ENCODE measurements at places on chromosomes 12 and 14. TPM values are rescaled to one million over a fixed set of nuclear protein-coding genes. Genes with fewer than 3 reads are reported as not detected.

HSPB8 gene
- 15.3 TPM for polyA plus RNA-seq

ACRBP gene
- polyA plus RNA-seq, result not detected

SLC10A1 gene
- not detected for polyA plus RNA-seq

RDH16 gene
- polyA plus RNA-seq, result not detected

GOLT1B gene
- polyA plus RNA-seq, result 105 TPM

TESPA1 gene
- not detected for polyA plus RNA-seq

FGF6 gene
- not detected for polyA plus RNA-seq

KLHL33 gene
- 0.05 TPM for polyA plus RNA-seq

NOXRED1 gene
- polyA plus RNA-seq, result 0.31 TPM

SSTR1 gene
- 26.7 TPM for polyA plus RNA-seq

GMFB gene
- polyA plus RNA-seq, result 74.9 TPM

DNA sequence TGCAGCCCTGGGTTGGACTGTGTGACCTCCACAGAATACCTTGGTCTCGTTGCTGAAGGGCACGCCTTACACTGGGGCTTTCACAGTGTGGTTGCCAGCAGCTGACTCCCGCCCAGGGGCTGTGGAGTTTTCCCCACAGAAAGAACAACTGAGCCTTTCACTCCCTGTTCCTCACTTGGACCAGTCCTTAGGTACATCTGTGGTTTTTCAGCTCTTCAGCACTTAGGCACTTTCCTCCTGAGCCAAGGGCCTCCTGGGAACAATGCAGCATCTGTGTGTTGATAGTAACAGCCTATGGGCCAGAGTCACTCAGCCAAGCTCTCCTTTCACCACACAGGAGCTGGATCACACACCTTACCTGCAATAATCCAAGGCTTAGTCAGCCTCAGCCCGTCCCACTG lies 25.0 kb downstream of the ERP27 start:
- DNase-seq, result no peak

- DNase-seq, result peak; percentile 23
Observed at GRCh38 chr12:49923880-49924556, 20.3 kb upstream of the FAIM2 start.

GRCh38 chr12:95412482-95413311 lies 61.3 kb upstream of the METAP2 start:
- DNase-seq, result peak; percentile 98

DNA sequence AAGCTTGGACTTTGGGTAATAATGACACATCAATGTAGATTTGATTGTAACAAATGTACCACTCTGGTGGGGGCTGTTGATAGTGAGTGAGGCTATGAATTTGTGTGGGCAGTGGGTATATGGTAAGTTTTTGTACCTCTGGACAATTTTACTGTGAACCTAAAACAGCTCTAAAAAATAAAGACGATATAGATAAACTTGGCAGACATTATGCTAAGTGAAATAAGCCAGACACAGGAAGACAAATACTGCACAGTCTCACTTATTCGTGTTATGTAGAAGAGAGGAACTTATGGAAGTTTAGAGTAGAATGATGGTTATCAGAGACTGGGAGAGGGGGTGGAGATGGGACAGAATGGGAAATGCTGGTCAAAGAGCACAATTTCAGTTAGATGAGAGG lies 8.7 kb downstream of the KRT6C start:
- DNase-seq, result no peak

DNA sequence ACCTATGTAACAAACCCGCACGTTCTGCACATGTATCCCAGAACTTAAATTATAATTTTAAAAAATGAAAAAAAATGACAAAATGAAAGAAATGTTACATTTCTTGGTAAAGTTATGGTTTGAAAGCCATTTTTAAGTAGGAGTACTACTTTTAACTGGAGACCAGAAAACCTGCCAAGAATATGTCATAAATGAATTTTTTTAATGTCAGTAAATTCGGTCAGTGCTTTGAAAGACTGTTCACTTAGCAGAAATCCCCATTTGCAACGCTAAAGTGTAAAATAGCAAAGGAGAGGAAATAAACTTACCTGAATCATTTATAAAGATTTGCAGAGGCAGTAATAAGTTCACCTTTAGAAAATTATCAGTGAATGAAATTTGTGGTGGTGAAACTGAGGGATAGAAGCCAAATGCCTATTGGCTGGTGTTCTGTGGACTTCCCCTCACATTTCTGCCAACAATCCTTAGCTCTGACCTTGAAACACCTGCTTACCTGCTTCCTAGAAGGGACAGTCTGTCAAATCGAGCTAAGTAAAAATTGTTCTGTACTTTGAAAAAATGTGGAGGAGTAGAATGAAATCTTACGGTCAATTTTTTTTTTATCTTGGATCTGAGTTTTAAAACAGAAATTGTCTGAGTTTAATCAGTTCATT lies 714.2 kb downstream of the SLC6A15 start:
- DNase-seq, result no peak

- DNase-seq, result peak; percentile 82
Observed at GRCh38 chr12:55729819-55730818, 1.3 kb upstream of the CD63 start.

DNA sequence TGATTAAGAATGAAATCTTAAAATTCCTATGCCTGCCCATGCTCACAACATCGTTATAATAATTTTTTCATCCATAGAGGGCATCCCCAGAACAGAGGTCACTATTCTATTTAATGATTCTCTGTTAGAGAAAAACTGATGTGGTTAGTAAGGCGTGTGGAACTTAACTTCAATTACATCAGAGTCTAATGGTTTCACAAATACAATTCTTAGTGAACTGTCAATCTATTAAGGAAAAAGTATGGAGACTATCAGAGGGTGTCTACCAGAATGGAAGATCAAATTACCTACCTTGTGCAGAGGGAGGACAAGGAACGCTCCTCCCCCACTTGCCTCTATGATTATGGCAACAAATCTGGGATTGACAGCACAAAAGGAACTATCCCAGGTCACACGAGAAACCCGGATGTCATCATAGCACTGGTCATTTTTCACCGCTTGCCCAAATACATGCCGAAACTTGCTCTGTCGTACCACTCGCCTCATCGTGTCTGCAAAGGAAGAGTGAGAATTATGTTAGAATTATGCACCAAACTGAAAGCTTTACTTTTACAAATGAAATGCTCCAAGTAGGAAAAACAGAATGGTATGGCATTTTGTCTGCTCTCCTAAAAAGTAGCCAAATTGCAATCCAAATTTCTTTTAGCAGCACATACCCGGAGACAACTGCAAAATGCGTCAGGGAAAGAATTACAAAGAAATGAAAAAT lies 30.3 kb downstream of the CORO1C start:
- DNase-seq, result peak; percentile 44

- DNase-seq, result no peak
Observed at GRCh38 chr12:126425264-126425663, 1360.0 kb downstream of the AACS start.

GRCh38 chr12:5305425-5305824 lies 126.5 kb upstream of the NTF3 start:
- no peak for DNase-seq

- DNase-seq, result no peak
Observed at GRCh38 chr12:52249511-52250047, 16.5 kb downstream of the KRT7 start.

DNA sequence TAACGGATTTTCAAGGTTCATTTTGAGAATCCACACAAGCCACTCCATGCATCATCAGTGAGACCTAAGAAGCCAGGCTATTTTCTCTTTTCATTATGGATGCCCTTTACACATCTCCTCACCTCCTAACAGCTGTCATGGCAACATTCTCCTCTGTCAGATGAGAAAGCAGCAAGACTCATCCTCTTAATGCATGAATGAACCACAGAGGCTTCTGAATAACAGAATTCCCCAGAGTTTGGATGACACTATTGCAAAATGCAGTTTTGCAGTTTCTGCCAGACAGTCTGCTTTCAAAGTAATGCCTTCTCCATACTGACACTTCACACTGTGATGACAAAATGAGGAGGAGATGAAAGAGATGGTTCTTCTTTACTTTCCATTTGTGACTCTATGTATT lies 286.7 kb upstream of the GRIP1 start:
- DNase-seq, result no peak

- DNase-seq, result peak; percentile 53
Observed at GRCh38 chr12:124388038-124388671, 93.3 kb downstream of the RFLNA start.

DNA sequence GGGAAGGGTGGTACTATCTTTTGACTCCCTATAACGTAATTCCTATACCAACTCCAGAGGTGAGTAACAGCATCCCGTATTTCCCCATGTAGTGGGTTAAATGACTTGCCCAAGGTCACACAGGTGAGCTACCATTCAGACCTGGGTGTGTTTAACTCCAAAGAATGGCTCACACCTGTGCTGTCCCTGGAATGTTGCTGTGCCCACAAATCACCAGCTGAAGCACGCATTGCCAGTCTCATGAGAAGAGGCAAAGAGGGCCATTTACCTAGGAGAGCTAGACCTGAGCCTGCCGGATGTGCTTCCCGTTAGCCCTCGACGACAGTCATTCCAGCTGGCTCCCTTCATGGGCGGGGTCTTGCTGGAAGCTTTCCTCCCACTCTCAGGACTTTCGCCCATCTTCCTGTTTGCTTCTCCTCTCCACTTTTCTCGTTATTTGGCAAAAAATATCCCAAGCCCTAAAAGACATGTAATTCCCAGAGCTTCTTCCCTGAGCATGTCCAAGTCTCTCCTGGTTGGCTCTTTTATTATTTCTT lies 106.6 kb upstream of the VASH1 start:
- no peak for DNase-seq

GRCh38 chr14:89673512-89674225 lies 256.6 kb upstream of the FOXN3 start:
- DNase-seq, result peak; percentile 78

- peak; percentile 91 for DNase-seq
Observed at GRCh38 chr14:68395604-68396003, 397.3 kb downstream of the ZFP36L1 start.

GRCh38 chr12:119463211-119463926 lies 128.8 kb downstream of the CCDC60 start:
- no peak for DNase-seq

GRCh38 chr14:24264298-24264697 lies 1.3 kb upstream of the TGM1 start:
- no peak for DNase-seq

DNA sequence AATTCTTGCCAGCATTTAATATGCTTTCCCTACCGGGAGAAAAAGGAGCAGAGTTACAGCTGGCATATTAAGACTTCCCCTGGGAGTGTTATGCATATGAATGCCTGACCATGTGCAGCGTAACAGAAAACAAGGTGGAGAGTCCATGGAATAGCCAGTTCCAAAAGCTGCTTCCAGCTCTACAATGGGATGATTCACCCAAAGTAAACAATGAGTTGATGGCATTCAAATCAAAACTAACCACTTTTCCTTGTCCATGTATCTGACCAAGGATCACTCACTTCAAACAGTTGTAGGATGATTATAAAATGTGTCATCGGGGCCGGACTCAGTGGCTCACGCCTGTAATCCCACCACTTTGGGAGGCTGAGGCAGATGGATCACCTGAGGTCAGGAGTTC lies 48.1 kb upstream of the BICDL1 start:
- peak; percentile 65 for DNase-seq

DNA sequence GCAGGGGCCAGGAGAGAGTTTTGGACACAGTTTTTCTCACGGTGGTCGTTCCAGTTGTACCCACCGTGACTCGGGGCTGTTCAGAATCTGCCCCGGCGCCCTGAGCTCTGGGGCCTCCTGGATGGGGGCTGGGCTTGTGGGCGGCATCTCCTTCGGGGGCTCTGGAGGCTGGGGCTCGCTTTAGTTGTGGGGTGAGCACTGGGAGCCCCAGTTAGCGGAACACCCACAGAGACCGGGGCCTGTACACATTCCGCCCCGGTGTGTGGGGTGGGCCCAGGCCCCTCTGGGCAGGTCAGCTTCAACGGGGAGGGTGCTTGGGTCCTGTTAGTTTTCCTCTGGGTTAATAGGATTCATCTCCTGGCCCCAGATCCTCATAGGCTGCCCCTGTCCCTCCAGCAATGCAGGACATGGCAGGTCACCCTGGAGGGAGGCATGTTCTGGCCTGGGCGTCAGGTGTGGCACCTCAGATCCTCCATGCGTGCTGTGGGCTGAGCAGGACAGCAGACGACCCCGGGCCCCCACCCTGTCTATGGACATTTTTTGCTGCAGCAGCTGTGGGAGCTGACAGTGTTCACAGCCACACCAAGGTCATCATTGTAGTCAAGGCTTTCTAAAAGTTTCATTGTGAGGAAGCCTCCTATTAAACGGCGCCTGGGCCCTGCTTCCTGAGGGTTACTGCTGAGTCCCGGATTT lies 393.2 kb downstream of the TMEM121 start:
- no peak for DNase-seq

- DNase-seq, result no peak
Observed at GRCh38 chr12:53996240-53997203, 3.4 kb upstream of the HOXC9 start.

- peak; percentile 75 for DNase-seq
Observed at GRCh38 chr12:108560321-108560721, 652 bp downstream of the SART3 start.

- no peak for DNase-seq
Observed at GRCh38 chr12:70327541-70327940, 38.5 kb upstream of the KCNMB4 start.

- no peak for DNase-seq
Observed at GRCh38 chr12:87931812-87932211, 97.4 kb downstream of the C12orf50 start.

DNA sequence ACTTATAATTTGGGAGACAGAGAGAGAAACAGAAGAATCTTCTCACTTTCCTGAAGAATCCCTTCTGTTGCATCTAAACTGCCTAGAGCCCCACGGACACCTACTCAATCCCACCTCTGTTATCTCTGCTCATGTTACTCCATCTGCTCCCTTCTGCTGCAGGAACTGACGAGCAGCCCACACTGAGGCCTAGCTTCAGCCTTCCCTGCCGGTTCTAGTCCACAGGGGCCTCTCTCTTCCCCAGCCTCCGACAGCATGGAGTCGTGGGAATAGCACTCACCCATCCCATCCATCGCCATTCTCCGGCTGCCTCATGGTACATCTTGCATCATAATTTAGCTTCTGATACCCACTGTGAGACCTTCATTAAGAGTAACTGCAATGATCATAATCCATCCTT lies 4.0 kb downstream of the RAB15 start:
- DNase-seq, result no peak

- DNase-seq, result no peak
Observed at GRCh38 chr12:21276826-21277225, 57.9 kb downstream of the SLCO1A2 start.

DNA sequence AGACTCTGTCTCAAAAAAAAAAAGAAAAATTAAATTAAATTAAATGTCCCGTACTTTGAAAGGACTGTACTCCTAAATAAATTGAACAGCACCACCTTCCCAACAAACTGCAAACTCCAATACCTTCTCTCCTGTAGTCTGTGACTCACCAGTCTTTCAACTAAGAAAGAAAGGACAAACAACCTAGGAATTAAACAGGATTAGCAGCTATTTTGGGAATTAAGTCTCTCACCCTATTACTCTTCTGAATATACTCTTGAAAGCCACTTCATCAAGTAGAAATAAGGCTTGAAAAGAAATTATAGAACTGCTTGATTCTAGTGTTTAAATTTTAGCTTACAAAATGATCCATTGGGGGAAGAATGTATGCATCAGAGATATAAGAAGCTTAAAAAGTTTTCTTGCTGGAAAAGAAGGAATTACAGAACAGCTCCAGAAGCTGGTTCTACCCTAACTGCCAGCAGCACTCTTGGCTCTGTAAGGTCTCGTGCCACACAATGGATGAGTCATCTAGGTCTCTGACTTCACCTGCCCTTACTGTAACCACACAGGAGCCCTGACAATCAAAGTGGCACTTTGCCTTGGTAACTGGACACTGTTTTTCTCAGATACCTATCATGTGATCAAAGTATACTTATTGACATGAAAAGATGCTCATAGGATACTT lies 57.0 kb upstream of the CERS5 start:
- DNase-seq, result peak; percentile 68

All from GM23248 (cell line).